ENCODE measurements at places on chromosomes 16 and 17.

- no peak for DNase-seq
Measured at GRCh38 chr17:83002118-83002805, 77.1 kb upstream of the METRNL start.

DNA sequence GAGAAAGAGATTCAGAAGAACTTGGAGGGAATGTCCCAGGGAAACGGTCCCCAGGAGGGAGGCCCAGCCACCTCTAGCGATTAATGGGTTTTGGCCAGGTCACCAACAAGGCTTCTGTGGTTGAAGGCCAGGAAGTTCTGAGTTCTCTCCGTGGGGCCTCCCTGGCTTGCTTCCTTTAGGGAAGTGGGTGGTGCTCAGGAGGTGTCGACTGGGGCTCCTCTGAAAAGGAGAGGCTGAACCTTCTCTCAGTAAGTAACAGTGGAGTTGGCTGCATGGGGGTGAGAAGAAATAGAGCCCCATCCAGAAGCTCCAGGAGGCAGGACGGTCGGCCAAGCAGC lies 77.1 kb upstream of the GSE1 start:
- DNase-seq = no peak

DNA sequence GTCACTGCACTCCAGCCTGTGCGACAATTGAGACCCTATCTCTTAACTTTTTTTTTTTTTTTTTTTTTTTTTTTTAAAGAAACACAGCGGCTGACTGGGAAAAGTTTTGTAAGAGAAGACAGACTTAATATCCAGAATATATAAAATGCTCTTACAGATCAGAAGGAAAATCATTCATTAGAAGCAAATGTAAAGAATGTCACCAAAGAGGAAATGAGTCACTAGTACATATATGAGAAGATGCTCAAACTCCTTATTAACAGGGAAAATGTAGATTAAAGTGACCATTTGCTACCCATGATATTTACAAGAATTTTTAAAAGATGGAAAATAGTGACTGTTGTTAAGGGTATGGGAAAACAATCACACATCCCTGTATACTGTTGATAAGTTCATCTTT lies 48.9 kb downstream of the RABEP1 start:
- DNase-seq = no peak

DNA sequence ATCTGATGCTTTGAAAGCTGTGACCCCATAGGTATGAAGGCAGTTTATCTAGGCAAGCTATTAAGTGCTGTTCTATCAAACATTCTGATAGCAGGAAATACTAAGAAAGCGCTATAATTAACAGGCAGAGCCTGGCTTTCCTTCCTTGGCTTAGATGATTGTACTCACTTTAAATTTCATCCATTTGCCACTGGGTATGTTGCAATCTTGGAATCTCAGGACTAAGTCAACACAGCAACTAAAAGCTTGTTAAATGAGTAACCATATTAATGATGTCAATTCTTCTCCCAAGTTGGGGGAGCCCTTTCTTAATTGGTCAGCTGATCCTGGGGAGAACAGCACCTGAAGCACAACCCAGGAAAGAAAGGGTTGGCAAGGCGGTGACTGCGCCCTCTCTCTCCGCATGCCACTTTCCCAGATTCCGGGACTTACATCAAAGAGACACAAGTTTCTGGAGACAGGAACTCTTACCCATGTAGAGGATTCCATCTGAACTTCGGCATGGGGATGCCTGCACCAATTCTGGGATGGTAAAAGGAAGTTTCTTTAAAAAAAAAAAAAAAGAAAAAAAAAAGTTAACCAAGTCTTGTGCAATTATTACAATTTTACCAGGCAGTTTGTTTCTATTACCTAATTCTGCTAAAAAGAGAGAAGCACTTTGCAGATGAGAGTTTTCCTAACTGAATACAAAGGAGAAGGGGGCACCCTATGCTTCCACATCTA lies 54.4 kb upstream of the ICAM2 start:
- DNase-seq = peak; percentile 54

- no peak for DNase-seq
Measured at GRCh38 chr16:58510097-58510775, 5.1 kb upstream of the SETD6 start.

GRCh38 chr16:296806-297510 lies 14.0 kb downstream of the PDIA2 start:
- no peak for DNase-seq

DNA sequence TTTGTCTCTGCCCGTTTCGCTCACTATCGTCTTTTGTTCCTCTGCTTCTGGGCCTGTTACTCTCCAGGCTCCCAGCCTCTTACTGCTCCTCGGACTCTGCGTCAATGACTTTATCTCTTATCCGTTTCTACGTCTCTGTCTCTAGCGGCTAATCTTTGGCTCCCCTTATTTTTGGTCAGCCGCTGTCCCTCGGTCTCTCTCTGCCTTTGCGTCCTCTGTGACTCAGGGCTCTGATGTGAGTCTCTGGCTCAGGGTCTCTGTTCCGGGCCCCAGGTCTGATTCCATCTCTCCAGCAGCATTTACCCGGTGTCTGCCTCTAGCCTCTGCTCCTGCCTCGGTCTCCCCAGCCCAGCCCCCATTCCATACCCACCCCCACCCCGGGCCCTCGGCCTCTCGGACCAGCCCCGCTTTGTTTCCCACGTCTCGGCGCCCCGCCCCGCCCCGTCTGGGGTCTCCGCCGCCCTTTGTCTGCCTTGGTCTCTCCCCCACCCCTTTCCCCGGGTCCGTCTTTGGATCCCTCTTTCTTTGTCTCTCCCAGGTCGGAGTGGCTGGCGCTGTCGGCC lies 547 bp upstream of the ZNF48 start:
- peak; percentile 38 for DNase-seq

- no peak for DNase-seq
Measured at GRCh38 chr17:34578656-34579016, 746 bp upstream of the TMEM132E start.

GRCh38 chr16:81238296-81239011 lies at the start of gene BCO1:
BCO1 (plus strand) TSS chr16:81238689; CDS start chr16:81238909, 220 bp downstream.
- peak; percentile 88 for DNase-seq

GRCh38 chr17:8372422-8372821 lies 4.1 kb downstream of the KRABD2 start:
- no peak for DNase-seq

DNA sequence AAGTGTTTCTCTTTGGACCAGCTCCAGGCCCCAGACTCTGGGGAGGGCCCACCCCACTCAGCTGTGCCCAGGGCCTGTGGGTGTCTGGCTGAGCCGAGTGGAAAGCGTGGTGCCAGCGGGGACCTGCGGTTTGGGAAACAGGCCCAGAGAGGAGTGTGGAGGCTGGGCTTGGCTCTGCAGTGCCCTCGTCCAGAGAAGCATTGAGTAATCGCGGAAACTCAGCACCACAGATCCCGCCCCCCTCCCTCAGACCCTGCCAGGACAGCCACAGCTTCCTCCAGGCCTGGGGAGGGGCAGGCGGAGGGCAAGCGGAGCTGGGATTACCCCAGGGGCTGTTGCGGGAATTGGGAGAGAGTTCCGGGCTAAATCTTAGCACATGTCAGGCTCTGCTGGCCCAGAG lies 14.6 kb upstream of the PITPNA start:
- DNase-seq = no peak

- no peak for DNase-seq
Measured at GRCh38 chr17:76146053-76146851, 5.2 kb upstream of the FOXJ1 start.

DNA sequence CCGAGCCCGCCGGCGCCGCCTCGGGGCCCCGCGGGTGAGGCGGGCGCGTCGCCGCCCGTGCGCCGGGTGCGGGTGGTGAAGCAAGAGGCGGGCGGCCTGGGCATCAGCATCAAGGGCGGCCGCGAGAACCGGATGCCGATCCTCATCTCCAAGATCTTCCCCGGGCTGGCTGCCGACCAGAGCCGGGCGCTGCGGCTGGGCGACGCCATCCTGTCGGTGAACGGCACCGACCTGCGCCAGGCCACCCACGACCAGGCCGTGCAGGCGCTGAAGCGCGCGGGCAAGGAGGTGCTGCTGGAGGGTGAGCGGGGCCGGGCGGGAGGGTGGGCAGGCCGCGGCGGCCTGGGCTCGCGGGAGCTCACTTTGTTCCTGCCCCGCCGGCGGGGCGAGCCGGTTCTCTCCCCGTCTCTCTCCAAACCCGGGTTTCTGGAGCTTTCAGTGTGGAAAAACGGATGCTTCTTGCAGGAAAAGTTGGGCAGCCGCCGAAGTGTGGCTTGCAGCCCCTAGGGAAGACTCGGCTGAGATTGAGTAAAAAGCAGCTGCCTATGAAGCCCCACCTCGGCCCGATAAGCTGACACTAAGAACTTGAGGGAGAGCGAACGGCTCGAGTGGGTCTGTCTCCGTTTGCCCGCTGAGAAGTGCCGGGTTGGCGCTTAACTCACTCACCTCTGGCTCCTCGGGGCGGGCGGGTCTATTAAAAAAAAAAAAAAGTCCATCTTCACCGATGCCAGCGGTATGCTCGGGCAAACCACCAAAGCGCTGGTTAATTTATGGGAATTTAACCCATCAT lies 677 bp downstream of the SNTB2 start:
- peak; percentile 62 for DNase-seq

DNA sequence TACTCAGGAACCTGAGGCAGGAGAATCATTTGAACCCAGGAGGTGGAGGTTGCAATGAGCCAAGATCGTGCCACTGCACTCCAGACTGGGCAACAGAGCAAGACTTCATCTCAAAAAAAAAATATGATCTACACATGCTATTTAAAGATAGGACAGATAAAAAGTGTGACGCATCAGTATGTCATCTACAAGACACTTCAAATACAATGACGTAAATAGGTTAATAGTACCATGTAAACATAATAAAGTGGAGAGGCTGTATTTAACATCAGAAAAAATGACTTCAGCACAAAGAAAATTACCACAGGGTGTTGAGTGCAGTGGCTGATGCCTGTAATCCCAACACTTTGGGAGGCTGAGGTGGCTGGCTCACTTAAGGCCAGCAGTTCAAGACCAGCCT lies 20.2 kb downstream of the ZNF778 start:
- DNase-seq = no peak

DNA sequence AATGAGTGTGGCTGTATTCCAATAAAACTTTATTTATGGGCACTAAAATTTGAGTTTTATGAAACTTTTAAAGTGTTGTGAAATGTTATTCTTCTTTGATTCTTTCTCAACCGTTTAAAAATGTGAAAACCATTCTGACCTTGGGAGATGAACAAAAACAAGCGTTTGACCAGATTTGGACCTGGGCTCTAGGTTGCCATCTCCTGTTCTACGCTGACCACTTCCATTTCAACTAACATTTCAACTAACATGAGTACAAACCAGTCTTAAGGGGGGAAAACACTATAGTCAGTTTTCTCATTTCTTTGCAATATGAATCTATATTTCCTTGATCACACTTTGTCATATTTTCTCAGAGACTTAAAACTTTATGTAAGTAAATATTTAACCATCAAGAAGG lies 118.4 kb upstream of the IRX5 start:
- no peak for DNase-seq

DNA sequence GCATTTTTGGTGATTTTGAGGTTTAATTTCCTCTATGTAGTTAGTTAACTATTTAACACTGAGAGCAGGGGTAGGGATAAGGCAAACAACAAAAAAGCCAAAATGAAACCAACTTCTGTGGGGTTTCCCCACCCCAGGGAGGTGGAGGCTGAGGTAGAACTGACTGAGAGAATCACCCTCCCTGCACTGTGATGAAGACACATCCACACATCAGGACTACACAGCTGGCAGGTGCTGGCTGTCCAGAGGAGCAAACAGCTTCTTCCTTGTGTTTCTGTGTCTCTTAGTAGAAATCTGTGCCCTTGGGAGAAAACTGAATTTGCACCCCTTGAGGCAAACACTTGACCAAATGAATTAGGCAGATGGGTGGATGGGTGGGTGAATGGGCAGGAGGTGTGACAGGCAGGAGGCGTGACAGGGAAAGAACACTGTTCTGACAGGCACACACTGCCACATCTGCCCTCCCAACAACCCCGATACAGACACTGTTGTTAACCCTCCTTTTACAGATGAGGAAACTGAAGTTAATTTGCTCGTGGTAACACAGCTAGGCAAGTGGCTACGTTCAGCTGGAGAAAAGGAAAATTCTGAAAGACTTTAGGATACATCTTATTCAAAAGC lies 62.9 kb upstream of the AMZ2 start:
- no peak for DNase-seq
